ENCODE measurements at places on chromosomes 11 and 22.

DNA sequence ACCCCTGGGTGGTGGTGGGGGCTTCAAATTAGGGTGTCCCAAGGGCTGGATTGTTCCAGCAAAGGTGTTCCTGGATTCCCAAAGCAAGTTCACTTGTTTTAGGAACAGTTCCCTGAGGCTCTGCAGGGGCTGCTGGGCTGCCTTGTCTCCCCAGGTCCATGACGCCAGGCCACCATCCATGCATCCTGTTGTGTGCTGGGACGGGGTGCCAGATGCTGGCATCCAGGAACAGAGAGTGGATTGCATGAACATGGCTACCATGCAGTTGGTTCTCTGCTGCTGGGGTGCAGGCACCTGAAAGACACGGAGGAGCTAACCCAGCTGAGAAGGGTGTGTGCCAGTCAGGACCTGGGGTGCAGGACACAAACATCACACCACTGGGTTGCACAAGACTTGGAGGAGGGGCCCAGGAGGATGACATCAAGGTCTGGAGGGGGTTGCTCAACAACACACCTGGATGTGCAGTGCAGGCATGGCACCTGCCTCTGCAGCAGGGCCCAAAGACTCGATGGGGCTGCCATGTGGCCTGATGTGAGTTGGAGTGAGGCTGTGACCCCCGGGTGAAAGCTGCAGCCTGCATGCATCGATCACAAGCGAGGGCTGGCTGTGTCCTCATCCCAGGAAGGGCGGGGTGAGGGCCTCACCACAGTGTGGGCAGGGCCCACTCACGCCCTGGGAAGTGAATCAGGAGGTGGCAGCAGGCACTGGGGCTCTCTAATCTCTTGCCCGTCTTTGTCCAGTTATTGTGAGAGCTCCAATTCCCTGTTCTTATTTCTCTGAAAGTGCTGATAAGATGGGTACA is 74.0 kb upstream of the CLDN5 start:
- DNase-seq: no peak

GRCh38 chr11:100831929-100832494 is 144.9 kb downstream of the ARHGAP42 start:
- DNase-seq: no peak

- DNase-seq: no peak
These were observed 66.9 kb downstream of the GAB2 start for GRCh38 chr11:78350646-78351165.

DNA sequence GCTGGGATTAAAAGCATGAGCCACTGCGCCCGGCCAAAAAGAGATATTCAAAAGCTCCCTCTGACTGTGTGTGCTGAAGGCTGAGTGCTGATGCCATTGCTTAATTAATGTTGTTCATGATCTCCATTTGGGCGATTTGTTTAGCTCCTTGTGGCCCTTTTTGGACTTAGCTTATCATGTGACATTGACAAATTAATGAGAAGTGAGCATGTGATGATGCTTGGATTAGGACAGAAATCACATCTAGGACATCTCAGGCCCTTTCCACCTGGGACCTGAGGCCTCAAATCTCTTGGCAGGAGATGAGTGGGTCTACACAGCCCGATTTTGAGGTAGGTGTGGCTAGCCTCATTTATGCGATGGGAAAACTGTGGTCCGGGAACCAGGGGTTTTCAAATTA is 10.4 kb downstream of the EHF start:
- DNase-seq: no peak

GRCh38 chr22:43370036-43370435 is 26.9 kb upstream of the SCUBE1 start:
- DNase-seq: no peak

GRCh38 chr11:131301306-131301705 is 69.1 kb upstream of the NTM start:
- DNase-seq: no peak

DNA sequence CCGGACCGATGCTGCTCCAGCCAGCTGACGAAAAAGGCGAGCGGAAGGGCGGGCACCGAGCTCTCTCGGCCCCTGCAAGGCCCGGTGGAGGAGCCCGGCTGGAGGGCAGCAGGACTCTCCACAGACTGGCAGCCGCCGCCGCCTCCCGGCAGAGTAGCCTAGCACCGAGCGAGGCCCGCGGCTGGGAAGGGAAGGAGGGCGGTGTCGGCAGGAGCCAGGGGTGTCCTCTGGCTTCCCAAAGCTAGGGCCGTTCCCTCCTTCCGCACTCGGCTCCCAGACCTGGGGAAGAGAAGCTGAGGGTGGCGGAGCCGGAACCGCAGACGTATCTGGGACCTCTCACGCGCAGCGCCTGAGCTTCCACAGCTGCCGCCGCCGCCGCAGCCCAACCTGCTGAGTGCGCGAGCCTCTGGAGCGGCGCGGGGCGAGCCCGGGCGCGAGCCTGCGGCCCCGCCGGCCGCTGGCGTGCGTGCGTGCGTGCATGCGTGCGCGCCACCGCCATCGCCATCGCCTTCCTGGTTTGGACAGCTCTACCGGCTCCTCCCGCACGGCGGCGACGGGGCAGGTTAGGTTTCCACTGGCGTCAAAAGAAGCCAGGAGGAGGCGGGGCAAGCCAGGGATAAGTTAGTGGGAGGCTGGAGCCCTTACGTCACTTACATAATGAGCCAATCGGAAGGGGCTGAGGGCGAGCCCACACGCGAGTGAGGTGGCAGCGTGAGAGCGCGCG is at the start of gene RAB6A:
RAB6A (minus strand) TSS at position 396 of the 724 bp plus-strand sequence. CDS start 439 bp downstream, outside the sequence.
- DNase-seq: peak; percentile 99

- DNase-seq: no peak
These were observed 66.3 kb downstream of the NCAPD3 start for GRCh38 chr11:134157451-134157850.

GRCh38 chr11:133235381-133235780 is 296.9 kb downstream of the OPCML start:
- no peak for DNase-seq

- no peak for DNase-seq
These were observed 18.0 kb upstream of the CHST1 start for GRCh38 chr11:45683271-45684058.

- DNase-seq: no peak
These were observed 157.5 kb downstream of the ST3GAL4 start for GRCh38 chr11:126512741-126513715.

GRCh38 chr11:134032043-134032442 is 36.8 kb upstream of the JAM3 start:
- no peak for DNase-seq

GRCh38 chr22:25645266-25645665 is 80.8 kb downstream of the GRK3 start:
- DNase-seq: no peak

GRCh38 chr11:66727282-66728037 is 1.6 kb downstream of the SPTBN2 start:
- DNase-seq: no peak

- DNase-seq: no peak
These were observed 20.9 kb downstream of the PRG3 start for GRCh38 chr11:57359896-57360690.

- no peak for DNase-seq
These were observed 49.2 kb downstream of the CWC15 start for GRCh38 chr11:94924171-94924572.

- DNase-seq: no peak
These were observed 255.5 kb upstream of the B3GAT1 start for GRCh38 chr11:134667505-134667904.

DNA sequence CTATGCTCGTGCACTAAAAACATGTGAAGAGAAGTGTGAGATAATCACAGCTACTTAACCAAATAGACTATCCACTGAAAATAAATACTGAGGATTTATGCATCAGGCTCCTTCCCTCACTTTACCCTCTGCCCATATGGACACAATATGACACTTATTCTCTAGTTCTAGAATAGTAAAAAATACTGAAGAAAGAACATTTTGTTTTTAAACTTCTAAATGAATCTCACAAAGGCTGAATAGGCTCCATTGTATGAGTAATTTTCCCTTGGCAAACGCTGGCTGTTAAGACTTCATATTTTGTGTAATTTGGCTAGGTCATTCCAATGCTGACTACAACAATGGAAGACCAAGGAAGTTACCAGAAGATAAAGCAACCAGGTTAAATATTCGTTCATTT is 9.9 kb downstream of the HPS5 start:
- no peak for DNase-seq

DNA sequence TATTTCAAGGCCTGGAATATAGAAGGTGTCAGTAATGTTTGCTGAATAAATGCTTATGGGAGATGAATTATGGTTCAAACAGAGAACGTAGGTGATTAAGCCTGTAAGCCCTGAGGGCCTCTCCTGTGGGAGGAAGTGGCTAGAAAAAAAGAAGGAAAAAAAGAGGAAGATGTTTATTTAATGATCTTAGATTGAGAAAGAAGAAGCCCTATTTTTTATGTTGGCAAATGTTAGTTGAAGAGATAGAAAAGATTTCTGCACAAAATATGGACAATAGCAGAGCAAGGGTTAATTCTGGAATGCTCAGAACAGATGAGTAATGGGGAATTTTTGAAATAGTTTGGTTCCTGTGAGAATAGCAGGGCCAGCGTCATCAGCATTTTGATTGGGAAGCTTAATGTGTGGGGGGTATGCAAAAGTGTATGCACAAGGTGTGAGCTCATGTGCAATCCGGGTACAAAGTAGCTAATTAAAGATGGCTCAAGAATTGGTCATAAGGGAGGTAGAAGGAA is 95.7 kb downstream of the TEAD1 start:
- no peak for DNase-seq

- DNase-seq: no peak
These were observed 121.5 kb upstream of the TEAD1 start for GRCh38 chr11:12552692-12553091.

DNA sequence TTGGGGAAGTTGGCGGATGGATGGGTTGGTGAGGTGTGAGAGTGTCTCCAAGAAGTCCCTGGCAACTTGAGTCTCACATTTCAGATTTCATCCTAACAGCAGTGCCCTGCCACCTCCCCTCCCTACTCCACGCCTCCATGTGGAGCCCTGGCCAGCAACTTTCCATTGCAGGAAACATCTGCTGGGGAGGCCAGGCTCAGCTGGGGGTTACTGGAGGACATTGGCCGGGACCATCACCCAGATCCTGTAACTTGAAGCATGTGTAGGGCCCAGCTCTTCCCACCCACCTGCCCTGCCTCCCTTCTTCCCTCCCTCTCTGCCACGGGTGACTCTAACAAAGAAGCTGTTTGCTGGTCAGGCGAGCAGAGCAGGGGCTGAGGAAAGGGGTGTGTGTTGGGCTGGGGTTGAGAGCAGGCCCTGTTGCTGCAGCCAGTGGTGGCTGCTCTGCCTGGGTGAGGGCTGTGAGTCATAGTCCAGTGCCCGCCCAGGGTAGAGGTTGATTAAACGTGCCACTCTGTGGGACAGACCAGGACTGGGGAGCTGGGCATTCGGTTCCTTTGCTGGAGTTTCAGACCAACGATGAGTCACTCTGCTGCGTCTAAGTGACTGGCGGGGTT is 64.0 kb downstream of the SCN3B start:
- DNase-seq: no peak

DNA sequence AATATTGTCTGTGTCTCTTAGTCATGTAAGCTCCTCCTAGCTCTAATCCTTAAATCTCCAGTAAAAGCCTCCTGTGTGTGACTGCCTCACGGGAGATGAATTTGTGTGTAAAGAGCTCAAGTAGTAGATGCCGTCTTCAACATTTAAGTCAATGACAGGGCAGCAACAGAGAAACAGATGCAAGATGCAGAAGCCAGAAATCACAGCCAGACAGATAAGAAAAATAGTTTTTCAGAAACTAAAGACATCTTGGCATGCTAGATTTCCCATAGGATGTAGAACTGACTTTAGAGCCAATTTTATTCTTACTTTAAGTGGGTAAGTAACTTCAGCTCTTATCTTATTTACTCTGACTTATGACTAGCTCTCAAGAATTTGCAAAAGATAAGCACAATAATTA is 652.8 kb downstream of the KCNA4 start:
- no peak for DNase-seq

DNA sequence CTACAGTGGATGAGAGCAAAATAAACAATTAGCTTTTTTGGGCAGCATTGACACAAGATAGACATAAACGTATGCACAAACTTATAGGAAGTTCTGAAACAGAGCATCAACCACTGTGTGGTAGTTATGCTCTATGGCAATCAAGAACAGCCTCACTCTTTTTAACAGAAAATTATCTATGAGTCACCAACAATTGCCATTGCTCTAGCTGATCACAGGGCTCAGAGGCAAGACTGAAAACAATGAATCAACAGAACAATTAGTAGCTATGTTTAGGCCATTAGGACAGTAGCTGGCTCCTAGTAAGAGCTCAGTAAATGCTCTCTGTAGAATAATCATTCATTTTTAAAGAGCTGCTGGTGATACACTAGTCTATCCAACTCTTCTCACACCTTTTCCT is 34.9 kb upstream of the PICALM start:
- no peak for DNase-seq

- no peak for DNase-seq
These were observed 29.8 kb upstream of the BLID start for GRCh38 chr11:122145715-122146274.

- DNase-seq: no peak
These were observed 4.0 kb downstream of the ANKRD13D start for GRCh38 chr11:67293090-67293489.

DNA sequence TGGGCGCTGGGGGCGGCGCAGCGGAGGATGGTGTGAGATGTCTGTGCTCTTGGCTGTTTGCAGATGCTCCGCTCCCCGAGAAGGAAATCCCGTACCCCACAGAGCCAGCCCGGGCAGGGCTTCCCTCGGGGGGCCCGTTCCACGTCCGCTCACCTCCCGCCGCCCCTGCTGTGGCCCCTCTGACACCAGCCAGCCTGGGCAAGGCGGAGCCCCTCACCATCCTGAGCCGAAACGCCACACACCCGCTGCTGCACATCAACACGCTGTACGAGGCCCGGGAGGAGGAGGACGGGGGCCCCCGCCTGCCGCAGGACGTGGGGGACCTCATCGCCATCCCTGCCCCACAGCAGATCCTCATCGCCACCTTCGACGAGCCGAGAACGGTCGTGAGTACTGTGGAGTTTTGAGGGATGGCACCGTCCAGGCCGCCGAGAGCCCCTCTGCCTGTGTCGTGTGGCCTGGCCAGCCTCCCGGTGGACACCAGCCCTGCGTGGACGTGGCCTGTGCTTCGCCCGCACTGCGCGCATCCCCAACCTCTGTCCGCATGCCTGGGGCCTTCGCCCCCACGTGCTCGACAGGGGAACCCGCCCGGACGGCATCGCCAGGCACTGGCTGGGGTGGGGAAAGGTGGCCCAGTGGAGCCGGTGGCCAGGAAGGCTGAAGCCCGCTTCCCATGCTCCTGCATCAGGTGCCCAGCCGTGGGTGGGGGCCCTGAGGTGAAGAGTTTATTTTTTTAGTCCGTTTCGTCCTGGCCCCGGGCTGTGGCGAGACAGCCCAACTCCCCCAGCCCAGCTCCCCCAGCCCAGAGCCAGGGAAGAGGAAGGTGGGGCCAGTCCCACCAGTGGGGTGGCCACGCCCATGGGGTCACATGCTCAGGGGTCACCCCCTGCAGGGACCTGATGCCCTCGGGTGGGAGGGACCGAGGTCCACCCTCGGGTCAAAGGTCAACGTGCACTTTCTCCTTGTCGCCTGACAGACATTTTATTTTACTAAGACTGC is 6.5 kb upstream of the TRABD start:
- DNase-seq: no peak

DNA sequence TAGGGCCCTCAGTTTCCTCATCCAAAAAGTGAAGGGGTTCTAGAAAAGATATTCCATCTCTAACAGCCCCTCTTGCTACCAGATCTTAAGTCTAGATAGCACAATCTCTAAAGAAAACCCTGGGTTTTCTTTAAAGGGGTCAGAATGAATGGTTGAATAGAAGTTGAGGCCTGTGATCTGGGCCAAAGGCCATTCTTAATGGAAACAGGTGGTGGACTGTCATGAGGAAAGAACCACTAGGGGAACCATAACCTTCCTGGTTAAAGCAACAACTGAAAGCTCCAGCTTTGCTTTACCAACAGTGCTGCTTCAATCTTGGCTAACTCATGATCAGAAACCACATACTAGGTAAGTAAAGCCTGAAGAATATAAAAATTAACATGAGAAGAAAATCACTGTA is 1.8 kb downstream of the CELF1 start:
- no peak for DNase-seq

All from NCI-H1417 treated with DMSO at 0.1 percent for 48 hours (cell line).